ENCODE measurements at places on chromosomes 11 and 22.
A peak's percentile ranks its signal among the peaks of the same experiment; 100 is the strongest.

- peak; percentile 12 for DNase-seq
Measured at GRCh38 chr22:36110306-36110881, 50.2 kb downstream of the APOL3 start.

DNA sequence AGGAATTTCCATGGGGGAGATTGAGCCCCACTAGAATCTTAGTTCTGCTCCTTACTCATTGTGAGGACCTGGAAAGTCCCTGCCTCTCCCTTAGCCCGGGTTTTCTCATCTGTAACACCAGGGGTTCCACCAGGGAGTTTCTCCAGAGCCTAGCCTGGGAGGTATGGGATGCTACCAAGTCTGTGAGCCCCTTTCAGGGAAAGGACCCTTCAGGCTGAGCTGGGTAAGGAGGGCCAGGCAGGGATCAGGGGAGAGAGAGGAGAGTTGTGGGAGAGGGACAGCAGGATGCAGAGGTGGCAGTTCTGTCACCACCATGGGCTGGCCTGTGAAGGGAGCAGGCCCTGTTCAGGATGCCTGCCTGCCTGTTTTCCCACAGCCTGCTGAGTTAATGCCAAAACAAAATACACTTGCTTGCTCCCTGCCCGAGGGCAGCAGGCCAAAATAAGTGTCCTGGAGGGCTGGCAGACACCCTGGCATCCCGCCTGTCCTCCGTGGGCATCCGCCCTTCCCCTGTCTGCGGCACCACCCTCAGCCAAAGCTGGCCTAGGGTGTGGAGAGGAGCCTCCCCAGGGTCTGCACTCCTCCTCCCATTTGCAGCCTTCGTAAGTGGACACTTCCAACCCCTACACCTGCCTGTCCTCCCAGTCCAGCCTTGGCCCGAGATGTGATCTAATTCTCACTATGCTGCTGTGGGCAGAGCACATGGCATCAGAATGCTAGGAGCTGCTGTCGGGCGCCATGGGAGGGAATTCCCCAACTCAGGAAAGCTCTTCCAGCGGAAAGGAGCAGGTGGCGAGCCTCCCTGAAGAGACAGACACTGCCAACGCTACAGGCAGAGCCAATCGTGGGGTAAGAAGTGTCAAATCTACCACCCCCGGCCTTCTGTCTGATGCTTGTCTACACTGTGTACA lies 5.9 kb upstream of the FCHSD2 start:
- DNase-seq: peak; percentile 54

DNA sequence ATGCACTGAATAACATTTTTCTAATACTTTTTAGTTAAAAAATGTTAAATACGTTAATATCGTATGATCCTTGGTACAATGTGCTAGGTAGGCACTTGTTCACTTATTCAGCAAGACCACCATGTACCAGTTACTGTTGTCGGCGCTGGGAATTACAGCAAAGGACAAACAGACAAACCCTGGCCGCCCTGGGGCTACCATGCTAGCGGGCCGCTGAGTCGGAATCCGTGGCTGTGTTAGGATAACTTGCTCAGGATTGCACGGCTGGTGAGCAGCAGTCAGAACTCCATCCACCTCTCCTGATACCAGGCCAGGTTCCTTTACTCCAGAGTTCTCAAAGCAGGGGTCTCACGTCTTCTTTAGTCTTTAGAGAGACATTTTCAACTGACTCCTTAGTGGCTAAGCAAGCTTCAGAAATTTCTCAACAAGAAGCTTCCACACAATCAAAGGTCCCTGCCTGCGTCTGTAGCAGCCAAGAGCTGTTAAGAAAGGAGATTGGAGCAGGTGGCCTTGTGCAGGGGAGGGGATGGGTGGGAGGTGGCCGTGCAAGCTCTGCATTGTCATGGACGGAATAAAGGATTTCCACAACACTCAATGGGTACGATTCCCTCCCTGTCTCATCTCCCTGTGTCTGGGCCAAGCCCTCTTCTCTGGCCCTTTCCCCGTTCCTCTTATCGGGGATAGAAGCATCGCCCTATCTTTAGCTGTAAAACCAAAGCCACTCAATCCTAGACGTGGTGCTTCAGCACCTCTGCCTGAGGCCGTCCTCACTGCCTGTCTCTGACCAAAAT lies 39.8 kb upstream of the NNMT start:
- DNase-seq: no peak

- DNase-seq: no peak
Measured at GRCh38 chr11:124891373-124891861, 6.2 kb downstream of the ROBO4 start.

- DNase-seq: peak; percentile 87
Measured at GRCh38 chr11:32137263-32137662, 46.4 kb downstream of the RCN1 start.

- no peak for DNase-seq
Measured at GRCh38 chr22:27454807-27455450, 346.6 kb downstream of the MN1 start.

DNA sequence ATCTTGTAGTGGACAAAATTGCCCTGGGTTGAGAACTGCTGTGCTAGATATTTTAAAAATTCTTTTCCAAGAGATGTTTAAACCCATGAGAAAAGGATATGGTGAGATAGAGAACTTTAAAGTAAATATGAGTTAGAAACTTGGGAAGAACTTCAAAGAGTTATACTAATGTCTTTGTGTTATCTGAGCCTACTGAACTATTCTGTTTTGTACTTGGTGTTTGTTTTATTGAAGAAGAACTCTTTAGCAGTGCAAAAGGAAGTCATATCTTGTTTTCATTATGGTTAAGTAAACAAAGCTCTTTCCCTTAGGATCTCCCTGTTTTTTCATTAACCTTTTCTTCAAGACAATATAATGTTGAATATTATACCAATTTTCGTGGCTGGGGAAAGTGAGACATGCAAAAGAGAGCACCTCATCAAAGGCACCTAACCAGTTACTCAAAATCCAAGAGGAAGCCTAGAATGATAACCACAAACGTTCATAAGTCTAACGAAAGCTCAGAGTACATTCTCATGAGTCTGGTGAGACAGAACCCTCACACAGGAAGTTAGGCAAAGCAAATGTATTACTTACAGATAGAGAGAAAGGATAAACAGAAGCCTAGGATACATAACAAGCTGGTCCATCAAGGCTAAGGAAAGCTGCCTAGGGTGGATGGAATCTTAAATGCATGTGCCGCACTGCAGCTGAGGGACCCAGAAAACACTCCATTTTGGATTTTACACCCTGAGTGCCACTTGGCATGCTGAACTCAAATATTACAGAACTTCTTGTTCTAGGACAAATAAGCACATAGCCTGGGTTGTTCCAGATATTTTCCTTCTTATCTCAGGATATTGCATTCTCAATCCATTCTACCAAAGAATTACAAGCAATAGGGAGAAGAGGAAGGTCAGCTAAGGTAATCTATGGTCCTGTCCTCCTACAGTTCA lies 112.5 kb upstream of the ANO3 start:
- no peak for DNase-seq

Measured in renal cortical epithelial cell (primary cell).